ENCODE measurements at places on chromosomes 12 and 14. TPM values are rescaled to one million over a fixed set of nuclear protein-coding genes. Genes with fewer than 3 reads are reported as not detected.

HCAR3 gene
- 0.37 TPM for total RNA-seq

- DNase-seq, result peak; percentile 67
Observed at GRCh38 chr14:68631394-68632053, 161.3 kb downstream of the ZFP36L1 start.

GRCh38 chr14:53716578-53716977 is 240.0 kb downstream of the BMP4 start:
- no peak for DNase-seq

- no peak for DNase-seq
Observed at GRCh38 chr12:16509411-16509810, 96.6 kb downstream of the LMO3 start.
